Liver (tissue), 10 donors: ENCODE measurements at places on chromosomes 5 and 9. TPM values are rescaled to one million over a fixed set of nuclear protein-coding genes. Genes with fewer than 3 reads are reported as not detected.

DNA sequence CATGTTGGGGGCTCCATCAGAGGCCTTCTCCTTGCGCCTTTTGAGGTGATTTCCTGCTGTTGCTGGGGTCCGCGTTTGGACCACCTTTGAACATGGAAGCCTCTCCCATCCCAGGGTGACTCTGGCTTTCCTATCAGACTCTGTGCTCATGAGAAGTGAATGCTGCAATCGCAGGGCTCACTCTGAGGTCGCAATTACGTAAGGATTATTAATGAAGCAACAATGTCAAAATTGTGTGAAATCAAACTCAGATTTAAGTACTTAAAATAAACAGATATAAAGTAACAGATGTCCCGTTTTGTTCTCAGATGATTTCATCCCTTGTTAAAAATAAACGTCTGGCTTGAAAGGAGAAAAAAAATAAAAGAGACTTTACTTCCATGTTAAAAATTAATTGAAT, 634.2 kb downstream of the BNC2 start:
- no peaks in the 10 kb centered on the region for H3K27me3 ChIP-seq
- H3K4me1 ChIP-seq, result no peaks in the 10 kb centered on the region
- H3K27ac ChIP-seq, result no peak overlapping the region
- H3K36me3 ChIP-seq, result no peaks in the 10 kb centered on the region
- H3K4me3 ChIP-seq, result no peak overlapping the region

GRCh38 chr5:16304846-16305245, 125.3 kb upstream of the MARCHF11 start:
- H3K4me3 ChIP-seq, result no peak overlapping the region
- no peak for DNase-seq
- no peaks in the 10 kb centered on the region for H3K27me3 ChIP-seq
- no peaks in the 10 kb centered on the region for H3K4me1 ChIP-seq
- H3K36me3 ChIP-seq, result no peaks in the 10 kb centered on the region
- no peak overlapping the region for H3K27ac ChIP-seq

- no peaks in the 10 kb centered on the region for H3K27me3 ChIP-seq
- H3K4me1 ChIP-seq, result no peaks in the 10 kb centered on the region
- no peak for DNase-seq
- no peak overlapping the region for H3K4me3 ChIP-seq
- no peak overlapping the region for H3K27ac ChIP-seq
- no peaks in the 10 kb centered on the region for H3K36me3 ChIP-seq
Measured at GRCh38 chr9:114518599-114519022, 13.3 kb upstream of the WHRN start.

SNCB gene
- total RNA-seq, result not detected

SCGB3A2 gene
- total RNA-seq, result not detected

DNA sequence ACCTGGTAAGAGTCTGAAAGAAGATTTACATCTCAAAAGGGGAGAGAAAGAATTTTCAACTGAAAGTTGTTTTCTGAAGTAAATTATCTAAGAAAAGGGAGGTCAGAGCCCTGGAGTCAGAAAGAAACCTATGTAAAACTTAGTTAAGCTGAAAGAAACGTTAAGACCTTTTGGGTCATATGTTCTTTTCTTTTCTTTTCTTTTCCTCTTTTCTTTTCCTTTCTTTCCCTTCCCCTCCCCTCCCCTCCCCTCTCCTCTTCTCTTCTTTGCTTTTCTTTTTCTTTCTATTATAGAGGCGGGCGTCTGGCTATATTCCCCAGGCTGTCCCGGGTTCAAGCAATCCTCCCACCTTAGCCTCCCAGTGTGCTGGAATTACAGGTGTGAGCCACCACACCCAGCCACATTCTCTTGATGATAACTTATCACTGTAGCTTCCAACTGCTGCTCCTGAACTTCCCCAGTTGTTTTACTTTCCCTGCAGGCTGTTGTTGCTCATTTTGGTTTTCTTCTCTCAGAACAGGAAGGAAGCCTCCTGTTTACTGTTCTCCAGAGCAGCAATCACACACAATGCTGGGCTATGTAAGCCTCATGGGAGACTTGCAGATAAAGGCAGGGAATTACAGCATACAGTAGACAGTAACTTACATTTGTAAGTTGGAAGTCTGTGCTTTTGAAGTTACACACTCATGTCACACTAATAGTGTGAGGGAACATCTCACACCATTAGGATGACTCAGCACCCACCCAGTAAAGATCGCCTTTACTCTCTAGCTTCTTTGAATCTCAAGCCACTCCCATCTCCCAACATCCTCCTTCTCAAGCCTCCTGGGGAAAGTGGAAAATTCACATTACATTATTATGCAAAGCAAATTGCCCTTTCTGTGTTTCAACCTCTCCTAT, 2216.6 kb upstream of the WWC1 start:
- no peaks in the 10 kb centered on the region for H3K36me3 ChIP-seq
- no peak for DNase-seq
- H3K27ac ChIP-seq, result no peak overlapping the region
- H3K4me1 ChIP-seq, result no peaks in the 10 kb centered on the region
- no peaks in the 10 kb centered on the region for H3K27me3 ChIP-seq
- no peak overlapping the region for H3K4me3 ChIP-seq

DNA sequence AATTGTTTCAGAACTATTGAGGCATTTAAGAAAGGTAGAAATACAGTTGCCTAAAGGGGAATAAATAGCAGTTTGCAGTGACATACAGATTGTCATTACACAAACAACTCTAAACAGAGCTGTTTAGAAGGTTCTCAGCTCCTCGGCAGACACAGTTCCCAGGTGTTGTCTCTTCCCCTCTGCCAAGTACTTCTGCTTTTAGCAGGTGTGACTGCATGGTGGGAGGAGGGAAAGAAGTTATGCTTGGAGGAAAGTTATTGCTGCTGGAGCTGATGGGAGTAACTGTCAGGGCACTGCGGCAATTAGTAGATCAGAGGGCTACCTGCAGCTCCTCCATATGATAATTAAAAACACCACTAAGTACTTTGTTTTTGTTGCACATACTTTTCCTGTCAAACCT, 14.5 kb downstream of the EDIL3 start:
- no peaks in the 10 kb centered on the region for H3K27me3 ChIP-seq
- H3K36me3 ChIP-seq, result no peaks in the 10 kb centered on the region
- H3K27ac ChIP-seq, result no peak overlapping the region
- H3K4me3 ChIP-seq, result no peak overlapping the region
- DNase-seq, result no peak

GRCh38 chr5:130720355-130720754, 444.7 kb downstream of the HINT1 start:
- no peak overlapping the region for H3K4me3 ChIP-seq
- H3K27me3 ChIP-seq, result no peaks in the 10 kb centered on the region
- no peak overlapping the region for H3K27ac ChIP-seq

PCDHGA5 gene
- 0.50 TPM for total RNA-seq

GRCh38 chr5:179451114-179451827, 99.1 kb upstream of the RUFY1 start:
- no peak for DNase-seq
- H3K4me1 ChIP-seq, result no peaks in the 10 kb centered on the region
- H3K27ac ChIP-seq, result no peak overlapping the region
- no peak overlapping the region for H3K4me3 ChIP-seq
- H3K27me3 ChIP-seq, result no peaks in the 10 kb centered on the region

GRCh38 chr5:169037466-169037865, 263.5 kb downstream of the SLIT3 start:
- no peaks in the 10 kb centered on the region for H3K36me3 ChIP-seq
- H3K27ac ChIP-seq, result no peak overlapping the region
- H3K4me3 ChIP-seq, result no peak overlapping the region
- no peak for DNase-seq
- H3K4me1 ChIP-seq, result no peaks in the 10 kb centered on the region
- no peaks in the 10 kb centered on the region for H3K27me3 ChIP-seq

- no peaks in the 10 kb centered on the region for H3K36me3 ChIP-seq
- H3K27ac ChIP-seq, result no peak overlapping the region
Measured at GRCh38 chr9:134837529-134837928, 43.1 kb upstream of the FCN2 start.

DNA sequence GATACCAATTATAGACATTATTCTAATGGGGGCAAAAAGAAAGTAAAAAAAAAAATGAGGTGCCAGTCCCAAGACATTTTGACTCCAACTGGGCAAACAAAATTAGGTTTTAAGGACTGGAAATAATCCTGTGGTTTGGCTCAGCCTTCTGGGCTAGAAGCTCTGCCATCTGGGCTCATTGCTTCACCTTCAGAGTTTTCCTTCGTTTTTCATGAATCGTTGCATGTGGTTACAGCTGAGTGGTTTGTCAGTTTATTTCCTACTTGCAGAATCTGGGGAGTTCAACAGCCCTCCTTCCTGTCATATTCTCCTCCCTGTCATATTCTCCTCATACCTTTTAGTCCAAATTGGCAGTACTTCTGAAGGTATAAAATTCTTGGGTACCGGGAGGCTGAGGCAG, 12.0 kb downstream of the UGT3A2 start:
- no peaks in the 10 kb centered on the region for H3K4me1 ChIP-seq
- no peaks in the 10 kb centered on the region for H3K27me3 ChIP-seq
- no peak overlapping the region for H3K27ac ChIP-seq
- H3K4me3 ChIP-seq, result no peak overlapping the region
- DNase-seq, result no peak

C5orf58 gene
- not detected for total RNA-seq

GRCh38 chr9:123680352-123680751, 249.6 kb downstream of the DENND1A start:
- DNase-seq, result no peak
- H3K27ac ChIP-seq, result no peak overlapping the region
- no peaks in the 10 kb centered on the region for H3K27me3 ChIP-seq
- no peak overlapping the region for H3K4me3 ChIP-seq
- peaks cover 4% of the 10 kb centered on the region for H3K4me1 ChIP-seq
- no peaks in the 10 kb centered on the region for H3K36me3 ChIP-seq

DNA sequence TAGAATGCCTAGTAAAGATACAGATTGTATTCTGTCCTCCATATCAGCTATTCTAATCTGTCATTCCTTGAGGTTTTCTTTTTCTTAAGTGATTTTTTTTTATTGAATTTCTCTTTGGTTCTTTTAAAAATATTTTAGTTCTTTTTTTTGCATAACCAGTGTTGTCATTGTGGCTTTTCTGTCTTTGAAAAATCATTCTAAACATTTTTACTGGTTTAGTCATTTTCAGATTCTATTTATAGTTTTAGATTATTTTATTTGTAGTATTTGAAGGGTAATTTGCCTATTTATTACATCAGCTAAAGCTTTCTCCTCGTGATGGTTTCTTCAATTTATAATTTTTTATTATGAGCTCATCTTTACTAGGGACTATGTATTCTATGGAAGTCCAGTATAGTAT, 78.1 kb downstream of the NDUFAF2 start:
- no peak overlapping the region for H3K4me3 ChIP-seq
- no peak for DNase-seq
- no peak overlapping the region for H3K27ac ChIP-seq
- no peaks in the 10 kb centered on the region for H3K27me3 ChIP-seq
- no peaks in the 10 kb centered on the region for H3K36me3 ChIP-seq
- no peaks in the 10 kb centered on the region for H3K4me1 ChIP-seq

HARS2 gene
- total RNA-seq, result 10.8 TPM

MED27 gene
- 4.6 TPM for total RNA-seq

NDFIP1 gene
- 68.1 TPM for total RNA-seq

GRCh38 chr5:75568202-75568601, 43.1 kb upstream of the ANKDD1B start:
- no peak for DNase-seq
- H3K27ac ChIP-seq, result no peak overlapping the region
- H3K4me1 ChIP-seq, result no peaks in the 10 kb centered on the region
- no peak overlapping the region for H3K4me3 ChIP-seq
- no peaks in the 10 kb centered on the region for H3K27me3 ChIP-seq

OR1J2 gene
- not detected for total RNA-seq

DNA sequence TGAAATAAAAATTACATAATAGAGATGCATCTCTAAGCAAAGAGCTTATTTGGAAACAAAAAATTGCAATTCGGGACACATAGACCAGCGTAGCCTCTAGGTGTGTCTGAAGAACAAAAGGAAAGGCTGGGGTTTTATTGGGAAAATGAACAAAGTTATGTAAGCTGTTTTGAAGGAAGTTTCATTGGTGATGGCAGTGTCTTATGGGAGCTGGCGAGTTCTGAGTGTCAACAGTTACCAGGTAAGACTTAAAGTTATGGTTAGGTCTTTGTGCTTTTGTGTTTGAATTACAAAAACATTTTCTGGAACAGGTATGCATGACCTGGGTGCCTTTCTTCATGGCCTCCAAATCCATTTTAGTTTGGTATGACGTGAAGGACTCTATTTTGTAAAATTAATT, 48.9 kb downstream of the SLC27A6 start:
- no peak for DNase-seq
- no peak overlapping the region for H3K4me3 ChIP-seq
- H3K27ac ChIP-seq, result no peak overlapping the region
- no peaks in the 10 kb centered on the region for H3K4me1 ChIP-seq

BRD9 gene
- 17.7 TPM for total RNA-seq
